ENCODE measurements at places on chromosomes 11 and 22.

- DNase-seq, result no peak
These were observed 697 bp upstream of the PAFAH1B2 start for GRCh38 chr11:117143390-117143789.

- DNase-seq, result peak; percentile 37
These were observed 3.9 kb downstream of the HTATIP2 start for GRCh38 chr11:20367313-20367948.

DNA sequence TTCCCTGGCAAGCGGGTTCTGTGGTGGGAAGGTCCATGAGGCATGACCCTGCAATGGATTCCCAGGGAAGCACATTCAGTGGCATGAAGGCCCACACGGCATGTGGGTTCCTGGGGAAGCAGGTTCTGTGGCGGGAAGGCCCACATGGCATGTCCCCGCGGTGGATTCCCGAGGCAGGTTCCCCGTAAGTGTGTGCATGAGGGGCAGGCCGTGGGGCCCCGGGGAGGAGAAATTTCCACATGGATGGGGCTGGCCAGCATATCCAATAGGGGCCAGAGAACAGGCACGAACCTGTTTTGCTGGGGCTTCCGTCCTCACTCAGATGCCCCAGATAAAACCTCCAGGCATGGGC, 83.7 kb downstream of the PHF21B start:
- DNase-seq, result no peak

GRCh38 chr22:18120857-18121256, 10.2 kb downstream of the TUBA8 start:
- DNase-seq, result no peak

GRCh38 chr22:23825246-23825905, 13.4 kb downstream of the DERL3 start:
- no peak for DNase-seq

GRCh38 chr11:73784734-73785133, 2.9 kb upstream of the MRPL48 start:
- DNase-seq, result no peak

- DNase-seq, result no peak
These were observed 55.1 kb upstream of the PDGFD start for GRCh38 chr11:104219096-104219495.

DNA sequence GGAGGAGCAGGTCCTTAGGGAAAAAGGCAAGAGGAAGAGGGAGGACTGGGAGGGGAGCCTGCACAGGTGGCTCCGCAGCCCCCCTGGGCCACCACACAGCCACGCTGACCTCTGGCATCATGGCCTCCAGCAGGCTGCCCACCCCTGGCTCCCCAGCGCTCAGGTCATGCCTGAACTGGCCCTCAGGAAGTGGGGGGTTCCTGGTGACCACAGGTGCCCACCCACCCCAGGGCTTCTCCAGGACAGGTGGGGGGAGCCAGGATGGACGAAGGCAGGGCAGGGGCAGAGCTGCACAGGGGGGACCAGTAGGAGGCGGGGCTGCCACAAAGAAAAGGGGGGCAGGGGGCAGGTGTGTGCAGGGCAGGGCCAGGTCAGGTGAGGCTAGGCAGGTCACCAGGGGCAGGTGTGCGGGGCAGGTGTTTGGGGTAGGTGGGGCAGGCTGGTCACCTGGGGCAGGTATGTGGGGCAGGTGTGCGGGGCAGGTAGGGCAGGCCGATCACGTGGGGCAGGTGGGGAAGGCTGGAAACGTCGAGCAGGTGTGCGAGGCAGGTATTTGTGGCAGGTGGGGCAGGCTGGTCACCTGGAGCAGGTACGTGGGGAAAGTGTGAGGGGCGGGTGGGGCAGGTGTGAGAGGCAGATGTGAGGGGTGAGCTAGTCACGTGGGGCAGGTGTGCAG, 997 bp downstream of the DEAF1 start:
- no peak for DNase-seq

- no peak for DNase-seq
These were observed 27.1 kb downstream of the PDGFD start for GRCh38 chr11:104136861-104137260.

DNA sequence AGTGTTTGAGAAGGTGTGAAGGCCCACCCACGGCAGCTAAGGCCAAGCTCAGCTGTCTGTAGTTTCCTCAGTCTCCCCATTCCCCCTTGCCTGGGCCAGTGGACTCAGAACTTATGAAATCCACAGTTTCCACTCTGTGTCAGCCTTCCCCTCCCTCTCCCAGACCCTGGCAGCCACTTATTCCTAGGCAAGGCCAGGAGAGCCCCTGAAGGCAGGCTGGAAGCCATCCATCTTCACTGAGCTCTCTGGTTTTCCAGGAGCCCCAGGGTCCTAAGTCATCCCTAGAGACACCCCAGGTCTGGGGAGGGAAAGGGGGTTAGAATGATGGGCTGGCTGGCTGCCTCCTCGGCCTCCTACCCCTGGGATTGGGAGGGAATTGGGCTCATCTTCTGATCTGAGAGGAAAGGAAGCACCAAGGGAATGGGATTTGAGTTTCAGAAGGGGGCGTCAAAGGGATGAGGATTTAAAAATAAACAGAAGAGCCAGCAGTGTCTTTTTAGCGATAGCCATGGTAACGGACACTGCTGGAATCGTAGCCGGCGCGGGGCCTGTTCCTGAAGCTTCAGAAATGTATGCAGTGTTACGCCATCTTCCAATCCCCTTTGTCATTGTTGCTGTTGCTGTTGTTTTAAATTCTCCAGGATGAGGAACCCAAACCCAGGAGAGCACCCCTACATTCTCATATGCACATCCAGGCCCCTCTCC, 561.1 kb upstream of the CADM1 start:
- DNase-seq, result no peak

- DNase-seq, result peak; percentile 43
These were observed 18.2 kb downstream of the IFT27 start for GRCh38 chr22:36757668-36758211.

GRCh38 chr11:13023423-13023822, 14.3 kb downstream of the RASSF10 start:
- DNase-seq, result no peak

GRCh38 chr11:44804449-44805437, 78.0 kb downstream of the TSPAN18 start:
- DNase-seq, result no peak

DNA sequence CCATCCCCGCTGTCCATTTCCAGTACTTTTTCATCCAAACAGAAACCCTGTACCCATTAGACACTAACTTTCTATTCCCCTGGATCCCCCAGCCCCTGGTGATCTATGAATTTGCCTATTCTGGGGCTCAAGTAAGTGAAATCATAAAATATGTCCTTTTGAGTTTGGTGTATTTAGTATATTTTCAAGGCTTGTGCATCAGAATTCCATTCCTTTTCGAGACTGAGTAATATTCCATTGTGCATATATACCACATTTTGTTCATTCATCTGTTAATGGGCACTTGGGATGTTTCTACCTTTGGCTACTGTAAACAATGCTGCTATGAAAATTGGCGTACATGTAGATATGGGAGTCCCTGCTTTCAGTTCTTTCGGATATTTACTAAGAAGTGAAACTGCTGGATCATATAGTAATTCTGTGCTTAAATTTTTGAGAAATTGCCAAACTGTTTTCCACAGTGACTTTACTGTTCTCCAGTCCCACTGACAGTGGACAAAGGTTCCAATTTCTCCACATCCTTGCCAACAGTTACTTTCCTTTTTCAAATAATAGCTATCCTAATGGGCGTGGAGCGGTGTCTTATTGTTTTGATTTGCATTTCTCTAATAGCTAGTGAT, 16.1 kb downstream of the APLP2 start:
- no peak for DNase-seq

- DNase-seq, result no peak
These were observed 1.6 kb downstream of the CD59 start for GRCh38 chr11:33734441-33735270.

DNA sequence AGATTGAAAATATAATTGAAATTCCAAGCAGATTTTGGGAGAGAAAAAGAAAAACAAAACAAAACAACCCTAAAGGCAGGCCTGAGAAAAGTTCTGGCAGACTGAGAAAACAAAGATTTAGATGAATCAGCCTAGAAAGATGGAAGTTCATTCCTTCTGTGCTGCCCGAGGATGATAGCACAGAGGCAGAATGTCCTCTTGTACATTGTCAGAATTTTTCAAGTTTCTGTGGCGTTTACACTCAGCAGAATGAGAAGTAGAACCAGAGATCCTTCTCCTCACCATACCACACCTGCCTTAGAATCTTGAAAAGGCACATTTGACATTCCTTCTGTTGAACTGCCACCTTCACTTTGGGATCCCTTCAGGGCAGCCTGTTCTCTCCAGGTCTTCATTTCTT, 62.5 kb upstream of the IZUMO1R start:
- no peak for DNase-seq

- no peak for DNase-seq
These were observed 77.6 kb downstream of the PACSIN2 start for GRCh38 chr22:42937164-42937843.

- no peak for DNase-seq
These were observed 39.4 kb downstream of the ABTB2 start for GRCh38 chr11:34318111-34319037.

GRCh38 chr11:75056814-75057213, 39.9 kb downstream of the OR2AT4 start:
- DNase-seq, result no peak

DNA sequence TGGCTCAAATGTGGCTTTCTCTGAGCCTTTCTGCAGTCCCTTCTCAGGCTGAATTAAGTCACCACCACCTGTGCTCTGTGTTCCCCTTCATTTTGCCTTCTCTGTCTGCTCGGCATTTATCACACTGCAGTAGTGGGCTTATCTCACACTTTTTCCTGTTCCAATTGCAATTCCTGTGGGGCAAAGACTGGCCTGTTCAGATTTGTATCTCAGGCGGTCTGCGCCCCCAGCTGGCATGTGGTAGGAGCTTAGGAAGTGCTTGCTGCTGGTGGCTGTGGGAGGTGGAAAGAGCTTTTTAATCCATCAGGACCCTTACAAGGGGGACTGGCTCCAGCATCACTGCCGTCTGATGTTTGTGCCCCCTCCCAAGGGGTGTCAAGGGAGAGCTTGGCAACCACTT, 21.2 kb downstream of the BMAL1 start:
- DNase-seq, result no peak

DNA sequence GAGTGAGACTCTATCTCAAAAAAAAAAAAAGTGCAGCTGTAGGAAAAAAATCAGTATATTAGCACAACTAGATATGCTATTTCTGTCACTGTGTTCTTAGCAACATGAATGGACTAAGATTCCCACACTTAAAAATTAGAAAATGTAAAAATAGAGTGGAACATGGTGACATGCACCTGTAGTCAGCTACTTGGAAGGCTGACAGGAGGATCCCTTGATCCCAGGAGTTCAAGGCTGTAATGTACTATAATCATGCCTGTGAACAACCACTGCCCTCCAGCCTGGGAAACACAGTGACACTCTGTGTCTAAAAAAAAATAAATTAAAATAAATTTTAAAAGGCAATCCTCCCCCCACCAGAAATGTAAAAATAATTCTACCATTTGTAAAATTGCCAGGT, 29.8 kb downstream of the PICALM start:
- no peak for DNase-seq

DNA sequence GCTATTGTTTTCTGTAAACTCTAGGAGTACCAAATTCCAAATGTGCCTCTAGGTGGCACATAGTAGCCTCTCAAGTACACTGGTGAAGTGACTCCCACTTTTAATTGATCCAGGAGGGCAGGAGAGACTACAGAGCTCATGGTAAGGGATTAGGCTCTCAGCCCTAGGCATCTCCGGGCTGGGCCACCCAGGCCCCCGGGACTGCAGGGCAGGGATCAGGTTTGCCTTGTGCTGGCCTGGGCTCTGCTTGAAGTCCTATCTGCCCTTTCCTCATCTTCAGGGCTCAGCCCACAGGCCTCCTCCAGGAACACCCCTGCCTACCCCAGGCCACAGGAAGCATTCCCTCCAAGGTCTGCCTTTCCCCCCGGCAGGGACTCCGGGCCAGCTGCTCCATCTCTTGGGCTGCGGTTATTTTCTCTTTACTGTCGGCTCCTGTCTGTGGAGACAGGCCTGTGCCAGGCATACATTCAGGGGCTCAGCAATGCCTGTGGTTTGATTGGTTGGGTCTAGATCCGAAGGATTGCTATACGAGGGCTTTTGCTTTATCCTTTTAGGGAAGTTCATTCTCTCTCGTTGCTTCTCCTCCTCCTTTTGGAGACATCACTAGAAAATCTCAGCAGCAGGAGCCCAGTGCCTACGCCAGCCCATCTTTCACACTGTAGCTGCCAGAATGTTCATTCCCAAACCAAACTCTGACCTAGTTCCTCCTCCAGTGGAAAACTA, 32.8 kb downstream of the PARVA start:
- DNase-seq, result no peak

GRCh38 chr11:58926695-58927094, 12.6 kb upstream of the GLYATL1 start:
- DNase-seq, result no peak

DNA sequence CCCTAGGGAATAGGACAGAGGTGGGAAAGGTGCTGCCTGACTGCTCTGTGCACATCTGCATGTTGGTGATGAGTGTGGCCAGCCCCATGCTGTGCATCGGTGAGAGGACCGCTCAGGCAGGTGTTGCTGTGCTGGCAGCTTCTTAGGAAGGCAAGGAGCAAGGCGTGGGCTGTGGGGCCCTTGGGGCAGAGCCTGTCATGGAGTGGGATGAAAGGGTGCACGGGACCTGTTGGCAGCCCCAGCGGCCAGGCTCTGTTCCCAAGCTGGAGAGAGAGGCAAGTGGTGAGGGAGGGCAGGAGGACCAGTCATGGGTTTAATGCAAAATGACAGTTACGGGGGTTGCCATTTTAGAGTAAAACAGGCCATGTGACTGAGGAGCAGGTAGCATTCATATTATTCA, 78.3 kb downstream of the ZBTB16 start:
- DNase-seq, result no peak

- no peak for DNase-seq
These were observed 148.1 kb upstream of the BLID start for GRCh38 chr11:122264121-122264520.

GRCh38 chr11:9210224-9210921, 54.8 kb downstream of the DENND5A start:
- no peak for DNase-seq

- DNase-seq, result no peak
These were observed 175.8 kb downstream of the CSNK2A3 start for GRCh38 chr11:11177156-11177808.

DNA sequence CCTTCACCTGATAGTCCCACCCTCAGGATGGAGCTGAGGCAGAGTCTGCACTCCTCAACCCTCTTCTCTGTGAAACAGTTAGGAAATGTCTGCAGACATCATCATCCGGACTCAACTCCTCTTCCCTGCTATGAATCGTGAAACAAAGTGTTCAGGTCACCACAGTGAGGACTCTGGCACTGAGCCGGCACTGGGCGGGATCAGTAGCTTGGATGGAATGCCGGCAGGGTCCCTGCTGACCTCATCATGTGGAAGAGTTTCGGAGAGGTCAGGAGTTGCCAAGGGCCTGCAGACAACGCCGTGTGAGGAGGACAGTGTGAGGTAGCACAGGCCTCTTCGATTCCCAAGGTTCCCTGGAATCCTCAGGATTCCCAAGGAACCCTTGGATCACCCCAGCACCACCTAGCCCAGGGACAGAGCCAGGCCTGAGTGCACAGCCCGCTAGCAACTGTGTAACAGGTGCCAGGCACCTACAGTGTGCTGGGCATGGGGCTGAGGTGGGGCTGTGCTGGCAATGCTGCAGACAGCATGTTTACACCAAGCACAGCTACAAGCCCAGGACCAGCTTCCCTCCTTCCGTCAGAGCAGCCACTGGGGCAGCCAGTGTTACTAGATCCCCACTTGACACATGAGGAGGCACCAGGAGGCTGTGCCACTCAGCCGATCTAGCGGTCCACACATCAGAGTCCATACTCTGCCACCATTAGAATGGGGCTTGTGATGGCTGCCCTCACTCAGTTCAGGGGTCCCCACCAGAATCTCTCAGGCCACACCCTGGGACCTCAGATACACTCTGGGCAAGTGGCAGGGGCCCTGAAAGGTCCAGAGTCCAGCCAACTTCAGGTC, 693 bp upstream of the LINC01488 start:
- DNase-seq, result no peak

Data from stimulated activated CD8-positive, alpha-beta memory T cell treated with anti-CD3 and anti-CD28 coated beads, Interleukin-4, amount 100 ng/mL, for 4 hours (primary cell).